ENCODE measurements at places on chromosomes 5 and 9.

GRCh38 chr5:83036991-83037575 is 40.1 kb downstream of the TMEM167A start:
- DNase-seq: no peak

DNA sequence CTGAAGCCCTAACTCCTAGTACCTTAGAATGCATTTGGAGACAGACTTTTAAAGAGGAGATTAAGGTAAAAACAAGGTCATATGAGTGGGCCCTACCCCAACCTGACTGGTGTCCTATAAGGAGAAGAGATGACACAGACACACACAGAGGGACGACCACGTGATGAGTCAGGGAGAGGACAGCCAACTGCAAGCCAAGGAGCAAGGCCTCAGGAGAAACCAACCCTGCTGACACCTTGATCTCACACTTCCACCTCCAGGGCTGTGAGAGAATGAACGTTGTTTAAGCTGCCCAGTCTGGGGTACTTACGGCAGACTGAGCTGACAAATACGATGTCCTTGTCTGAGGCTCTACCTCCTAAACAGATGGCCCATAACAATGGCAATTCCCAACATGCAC is 93.6 kb downstream of the ROR2 start:
- no peak for DNase-seq

GRCh38 chr9:10254338-10254737 is 358.5 kb downstream of the PTPRD start:
- DNase-seq: no peak

DNA sequence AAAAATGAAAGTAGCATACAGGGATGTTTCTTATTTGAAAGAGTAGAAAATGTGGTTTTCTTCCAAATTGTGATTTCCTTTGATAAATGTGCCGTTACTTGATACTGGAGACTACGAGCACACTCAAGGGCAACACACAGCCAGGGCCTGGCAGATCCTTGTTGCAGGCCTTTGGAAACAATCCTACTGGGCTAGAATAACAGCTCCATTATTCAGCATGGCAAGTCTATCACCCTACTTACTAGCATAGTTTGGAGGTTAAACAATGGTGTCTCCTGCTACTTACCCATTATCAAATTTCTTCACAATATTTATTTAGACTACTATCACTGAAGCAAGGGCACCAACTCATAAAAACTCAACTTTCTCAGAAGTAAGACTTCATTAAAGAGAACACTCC is 140.8 kb upstream of the ZNF608 start:
- DNase-seq: no peak

GRCh38 chr9:91658513-91659105 is 235.0 kb upstream of the NFIL3 start:
- DNase-seq: no peak
